ENCODE measurements at places on chromosomes 5 and 9.
A peak's percentile ranks its signal among the peaks of the same experiment; 100 is the strongest.

DNA sequence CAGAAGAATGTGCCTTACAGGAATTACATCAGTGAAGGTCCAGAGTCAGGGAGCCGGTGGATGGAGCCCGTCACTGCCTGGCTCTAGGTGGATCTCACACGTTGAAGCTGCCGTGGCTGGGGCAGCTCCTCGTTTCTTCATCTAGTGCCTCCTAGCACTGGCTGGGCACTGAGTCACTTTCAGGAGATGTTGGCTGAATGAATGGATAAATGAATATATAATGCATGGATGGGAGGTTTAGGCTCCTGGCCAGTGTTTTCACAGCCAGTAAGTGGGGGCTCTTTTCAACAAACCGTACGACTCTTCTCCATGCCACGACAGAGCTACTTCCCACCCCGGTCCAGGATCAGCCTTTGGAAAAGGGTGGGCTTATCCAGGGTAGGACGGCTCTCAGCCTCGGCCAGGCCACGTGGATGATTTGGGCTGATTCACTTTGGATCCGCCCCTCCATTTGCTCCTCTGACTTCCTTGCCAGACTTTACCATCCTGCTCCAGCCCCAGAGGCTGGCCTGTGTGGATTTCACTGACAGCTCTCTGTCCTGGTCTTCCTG, 1.3 kb upstream of the SH3PXD2B start:
- no peak for DNase-seq

GRCh38 chr5:151154931-151155774, 2.4 kb downstream of the ANXA6 start:
- DNase-seq = peak; percentile 65

DNA sequence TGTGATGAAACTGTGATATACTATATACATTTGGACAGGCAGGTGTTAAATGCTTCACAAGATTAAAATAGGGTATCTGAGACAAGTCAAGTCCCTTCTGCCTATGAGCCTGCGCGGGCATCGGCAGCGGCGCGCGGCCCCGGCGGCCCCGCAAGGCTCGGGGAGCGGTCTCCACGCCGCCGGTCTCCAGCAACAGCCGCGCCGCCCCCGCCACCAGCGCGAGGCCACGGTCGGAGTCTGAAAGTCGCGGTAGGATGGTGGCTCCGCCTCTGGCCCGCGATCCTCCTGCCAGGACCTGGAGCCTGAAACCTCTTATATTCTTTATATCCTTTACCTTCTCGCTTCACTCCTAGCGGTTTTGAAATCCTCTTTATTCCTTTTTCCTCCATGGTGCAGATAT, 99.4 kb downstream of the INSL6 start:
- no peak for DNase-seq

- DNase-seq = peak; percentile 49
Measured at GRCh38 chr9:131274674-131275331, 1.5 kb downstream of the FAM78A start.

DNA sequence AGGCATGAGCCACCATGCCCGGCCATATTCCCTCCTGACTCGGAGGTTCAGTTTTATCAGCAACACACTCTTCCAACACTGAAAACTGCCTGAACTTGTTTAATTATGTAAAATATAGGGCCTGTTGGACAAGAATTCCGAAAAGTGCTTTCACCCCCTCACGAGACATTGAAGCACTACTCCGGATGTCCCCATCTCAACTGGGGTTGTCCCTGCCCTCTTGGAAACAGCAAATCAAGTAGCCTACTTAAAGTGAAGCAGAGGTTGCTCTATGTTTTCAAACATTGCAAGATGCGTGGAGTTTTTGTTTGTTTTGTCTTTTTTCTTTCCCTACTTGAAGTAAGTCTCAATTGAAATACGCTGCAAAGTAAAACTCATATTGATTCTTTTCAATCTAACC, 7.6 kb downstream of the PTGER4 start:
- peak; percentile 39 for DNase-seq

DNA sequence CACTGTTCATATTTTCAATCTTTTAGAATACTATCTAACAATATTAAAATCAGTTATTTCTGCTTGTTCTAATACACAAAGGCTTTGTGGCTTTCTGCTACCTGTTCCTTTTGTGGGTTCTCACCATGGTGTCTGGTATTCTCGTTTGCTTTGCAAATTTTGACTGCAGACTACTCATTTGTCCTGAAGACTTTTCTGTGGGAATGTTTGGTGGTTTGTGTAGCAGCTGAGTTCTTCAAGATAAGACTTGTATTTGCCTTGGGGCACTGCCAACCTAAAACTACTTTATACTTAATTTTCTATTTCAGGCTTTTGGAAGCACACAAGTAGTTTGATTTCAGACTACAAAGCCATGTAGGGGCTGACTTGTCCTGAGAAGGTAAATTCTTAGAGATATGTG, 11.1 kb downstream of the IL33 start:
- no peak for DNase-seq

DNA sequence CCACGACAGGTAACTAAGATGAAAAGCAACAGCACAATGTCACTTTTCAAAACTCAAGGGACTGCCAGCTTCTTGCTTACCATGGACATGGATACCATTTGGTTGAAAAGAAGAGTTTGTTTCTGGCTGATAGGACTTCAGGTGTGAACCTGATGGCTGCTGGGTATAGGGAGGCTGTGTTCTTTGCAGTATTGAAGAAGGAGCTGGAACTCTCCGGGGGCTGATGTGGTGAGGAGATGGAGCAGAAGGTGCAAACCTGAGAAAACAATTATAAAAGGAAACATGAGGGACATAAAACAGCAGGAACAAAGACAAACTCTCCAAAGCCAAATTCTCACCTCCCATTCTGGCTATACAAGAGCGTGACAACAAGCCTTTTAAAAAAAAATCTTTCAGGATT, 330.1 kb upstream of the RFX3 start:
- DNase-seq = no peak

DNA sequence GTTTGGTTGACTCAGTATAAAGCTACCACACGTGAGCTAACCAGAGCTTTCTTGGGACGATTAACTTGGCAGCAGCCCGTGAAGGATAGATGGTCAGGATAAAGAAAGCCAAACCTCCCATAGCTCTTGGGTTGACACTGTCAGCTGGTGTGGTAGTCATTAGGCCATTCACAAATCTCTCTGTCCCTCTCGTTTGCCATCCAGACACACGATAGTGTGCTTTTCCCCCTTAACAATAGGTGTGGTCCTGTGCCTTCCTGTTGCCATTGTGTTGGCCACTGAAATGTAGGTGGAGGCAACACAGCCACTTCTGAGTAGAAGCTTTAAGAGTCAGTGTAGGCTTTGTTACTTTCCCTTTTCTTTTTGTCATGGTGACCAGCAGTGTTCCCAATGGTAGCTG, 11.7 kb downstream of the OR13J1 start:
- DNase-seq = no peak

DNA sequence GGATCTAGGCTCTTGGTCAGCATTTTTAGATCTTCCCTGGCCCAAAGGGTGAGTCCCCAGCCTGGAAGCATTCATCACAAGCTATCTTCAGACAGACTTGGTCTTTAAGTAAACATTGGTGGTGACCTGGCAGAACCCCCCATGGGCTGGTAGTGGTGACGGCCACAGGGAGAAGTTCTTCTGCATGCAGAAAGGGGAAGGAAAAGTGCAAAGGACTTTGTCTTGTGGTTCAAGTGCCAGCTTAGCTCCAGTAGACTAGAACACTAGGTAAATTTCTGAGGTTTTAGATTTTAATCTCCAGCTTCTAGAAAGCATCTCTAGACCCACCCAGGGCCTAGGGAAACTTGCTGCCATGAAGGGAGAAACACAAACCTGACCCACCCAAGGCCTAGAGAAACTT, 584.0 kb downstream of the CHSY3 start:
- no peak for DNase-seq

DNA sequence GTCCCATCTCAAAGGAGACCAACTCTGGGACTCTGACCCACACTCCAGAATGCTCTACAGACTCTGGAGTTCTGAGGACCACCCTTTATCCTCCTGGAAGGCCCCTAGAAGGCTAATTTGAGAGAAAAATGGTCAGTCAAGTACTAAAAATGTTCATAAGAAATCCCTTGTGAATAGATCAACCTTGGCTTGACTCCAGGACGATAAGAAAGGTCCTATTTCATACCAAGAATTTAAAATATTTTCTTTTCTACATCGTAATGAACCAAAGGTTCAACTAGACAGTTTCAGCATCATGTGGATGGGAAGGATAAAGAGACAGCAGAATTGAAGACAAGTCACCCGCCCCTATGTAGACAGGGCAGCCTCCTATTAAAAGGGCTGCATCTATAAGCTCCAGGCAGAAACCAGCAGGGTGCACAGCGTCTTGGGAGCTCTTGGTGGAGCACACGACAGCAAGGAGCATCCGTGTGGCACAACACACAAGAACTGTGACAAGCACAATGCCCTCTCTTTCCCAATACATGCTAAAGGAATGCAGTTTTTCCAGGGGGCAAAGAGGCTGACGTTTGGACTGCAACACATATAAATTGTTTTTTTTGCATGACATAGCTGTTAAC, 38.3 kb downstream of the RASEF start:
- DNase-seq = no peak

DNA sequence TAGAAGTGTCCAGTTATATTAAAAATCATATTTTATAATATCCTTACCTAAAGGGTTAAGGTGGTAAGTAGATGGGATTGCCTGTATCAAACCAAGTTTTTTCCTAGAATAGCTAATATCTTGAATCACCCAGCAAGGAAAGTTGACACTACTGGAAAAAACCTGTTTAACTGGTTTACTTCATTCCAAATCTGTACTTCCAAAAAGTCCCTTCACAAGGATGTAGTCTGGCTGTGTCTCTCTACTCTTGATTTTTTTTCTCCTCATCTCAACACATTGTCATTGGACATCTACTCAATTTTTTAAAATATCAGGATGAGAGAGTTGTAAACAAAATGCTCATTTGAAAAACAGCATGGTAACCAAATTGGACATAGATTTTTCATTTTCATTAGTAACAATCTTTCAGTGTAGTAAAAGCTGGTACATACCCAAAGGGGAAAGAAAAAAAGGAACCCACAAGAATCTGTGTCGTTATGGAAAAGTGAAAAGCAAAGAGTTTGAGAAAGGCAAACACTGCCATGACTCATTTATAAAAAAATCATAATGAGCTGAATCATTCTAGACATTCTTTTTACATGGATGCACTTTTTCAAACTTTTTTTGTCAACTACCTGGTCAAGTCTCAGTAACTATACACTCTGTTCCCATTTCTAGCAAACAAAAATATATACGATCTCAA, 173.5 kb downstream of the GLIS3 start:
- DNase-seq = no peak

- DNase-seq = no peak
Measured at GRCh38 chr9:135858491-135859185, 48.7 kb downstream of the CAMSAP1 start.

DNA sequence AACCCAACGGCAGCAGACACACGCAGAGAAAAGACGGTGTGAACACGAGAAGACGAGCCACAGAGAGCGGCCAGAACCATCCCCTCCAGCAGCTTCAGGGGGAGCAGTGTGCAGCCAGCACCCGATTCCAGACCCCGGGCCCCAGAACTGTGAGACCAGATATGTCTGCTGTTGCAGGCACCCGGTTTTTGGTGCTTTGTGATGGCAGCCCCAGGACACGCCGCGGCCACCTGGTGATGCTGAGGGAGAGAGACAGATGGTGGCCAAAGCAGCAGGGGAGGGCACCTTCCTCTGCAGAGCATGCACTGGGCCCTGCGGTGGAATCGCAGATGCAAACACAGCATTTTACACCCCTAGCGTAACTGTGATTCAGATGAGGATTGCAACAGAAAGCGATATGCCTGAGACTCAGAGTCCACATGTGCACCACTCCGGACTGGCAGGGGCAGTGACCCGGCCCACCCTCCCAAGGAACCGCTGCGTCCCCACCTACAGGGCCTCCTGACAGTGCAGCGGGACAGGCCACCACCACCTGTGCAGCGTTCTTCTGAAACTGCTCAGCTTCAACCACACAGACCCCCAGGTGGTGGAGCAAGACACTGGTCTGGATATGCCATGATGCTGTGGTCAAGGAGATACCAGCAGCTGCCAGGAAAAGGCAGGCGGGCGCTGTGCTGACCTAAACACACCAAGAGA, 24.0 kb downstream of the ZDHHC11B start:
- DNase-seq = peak; percentile 2

DNA sequence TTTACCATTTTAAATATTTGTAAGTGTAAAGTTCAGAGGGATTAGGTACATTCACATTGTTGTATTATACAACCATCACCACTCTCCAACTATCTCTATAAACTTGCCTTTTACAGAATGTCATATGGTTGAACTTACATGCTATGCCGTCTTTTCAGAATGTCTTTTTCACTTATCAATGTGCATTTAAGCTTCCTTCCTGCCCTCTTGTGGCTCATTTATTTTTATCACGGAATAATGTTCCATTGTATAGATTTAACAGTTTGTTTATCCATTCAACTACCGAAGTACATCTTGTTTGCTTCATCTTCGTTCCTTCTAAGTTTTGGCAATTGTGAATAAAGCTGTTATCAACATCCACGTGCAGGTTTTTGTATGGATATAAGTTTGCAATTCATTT, 133.3 kb upstream of the C6 start:
- no peak for DNase-seq

- DNase-seq = peak; percentile 55
Measured at GRCh38 chr9:91948597-91949391, 1.2 kb downstream of the ROR2 start.

- DNase-seq = no peak
Measured at GRCh38 chr9:88933607-88934379, 57.5 kb upstream of the S1PR3 start.

DNA sequence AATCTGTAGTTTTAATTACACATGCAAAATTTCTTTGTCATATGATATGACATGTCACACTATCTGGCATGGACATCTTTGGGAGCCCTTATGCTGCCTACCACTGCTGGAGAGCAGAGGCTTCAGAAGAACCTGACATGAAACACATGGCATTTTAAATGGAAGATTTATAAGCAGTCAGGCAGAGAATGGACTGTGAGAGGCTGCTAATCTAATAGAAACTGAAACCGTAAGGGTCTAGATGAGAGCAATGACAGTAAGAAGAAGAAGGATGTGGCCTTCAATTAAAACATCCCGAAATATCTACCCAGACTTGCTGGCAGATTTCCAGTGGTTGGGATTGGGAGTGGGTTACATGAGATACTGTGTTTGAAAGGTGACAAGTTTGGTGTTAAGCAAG, 149.8 kb downstream of the MACIR start:
- no peak for DNase-seq

- no peak for DNase-seq
Measured at GRCh38 chr5:168072665-168073064, 218.8 kb upstream of the WWC1 start.

DNA sequence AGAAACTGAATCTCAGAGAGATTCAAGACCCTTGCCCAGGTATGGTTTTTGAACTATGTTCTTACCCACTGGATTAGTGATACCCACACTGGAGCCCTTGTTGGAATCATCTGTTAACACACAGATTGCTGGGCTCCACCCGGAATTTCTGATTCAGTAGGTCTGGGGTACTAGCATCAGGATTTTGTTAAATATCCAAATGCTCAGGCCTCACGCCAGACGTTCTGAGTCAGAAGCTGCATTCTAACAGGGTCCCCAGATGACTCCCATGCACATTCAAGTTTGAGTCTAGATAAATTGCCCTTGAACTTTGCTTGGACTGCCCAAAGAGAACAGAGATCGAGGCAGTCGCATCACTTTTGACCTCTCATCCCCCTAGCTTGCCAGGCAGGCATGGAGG, 182.0 kb upstream of the WWC1 start:
- DNase-seq = no peak
